Endothelial cell (in vitro differentiated cells): ENCODE measurements at places on chromosomes 5 and 9. TPM values are rescaled to one million over a fixed set of nuclear protein-coding genes. Genes with fewer than 3 reads are reported as not detected.

GRCh38 chr5:2748179-2748860 is 3.2 kb downstream of the IRX2 start:
- peaks cover 3% of the 10 kb centered on the region for H3K4me1 ChIP-seq
- no peak for DNase-seq
- H3K4me3 ChIP-seq: no peak overlapping the region
- H3K27ac ChIP-seq: no peak overlapping the region

IL3 gene
- total RNA-seq: not detected

SLC6A3 gene
- total RNA-seq: 0.10 TPM

SH2D3C gene
- 137 TPM for total RNA-seq

- peaks cover 2% of the 10 kb centered on the region for H3K4me1 ChIP-seq
- H3K27ac ChIP-seq: no peak overlapping the region
- H3K36me3 ChIP-seq: no peaks in the 10 kb centered on the region
- H3K27me3 ChIP-seq: no peaks in the 10 kb centered on the region
Observed at GRCh38 chr5:4945296-4945695, 194.8 kb upstream of the ADAMTS16 start.
